ENCODE measurements at places on chromosomes 12 and 14. TPM values are rescaled to one million over a fixed set of nuclear protein-coding genes. Genes with fewer than 3 reads are reported as not detected.
A peak's percentile ranks its signal among the peaks of the same experiment; 100 is the strongest.

- no peak for DNase-seq
Observed at GRCh38 chr14:86766469-86766868, 1226.5 kb downstream of the GALC start.

The GNB3 gene
- 1.6 TPM for total RNA-seq

DNA sequence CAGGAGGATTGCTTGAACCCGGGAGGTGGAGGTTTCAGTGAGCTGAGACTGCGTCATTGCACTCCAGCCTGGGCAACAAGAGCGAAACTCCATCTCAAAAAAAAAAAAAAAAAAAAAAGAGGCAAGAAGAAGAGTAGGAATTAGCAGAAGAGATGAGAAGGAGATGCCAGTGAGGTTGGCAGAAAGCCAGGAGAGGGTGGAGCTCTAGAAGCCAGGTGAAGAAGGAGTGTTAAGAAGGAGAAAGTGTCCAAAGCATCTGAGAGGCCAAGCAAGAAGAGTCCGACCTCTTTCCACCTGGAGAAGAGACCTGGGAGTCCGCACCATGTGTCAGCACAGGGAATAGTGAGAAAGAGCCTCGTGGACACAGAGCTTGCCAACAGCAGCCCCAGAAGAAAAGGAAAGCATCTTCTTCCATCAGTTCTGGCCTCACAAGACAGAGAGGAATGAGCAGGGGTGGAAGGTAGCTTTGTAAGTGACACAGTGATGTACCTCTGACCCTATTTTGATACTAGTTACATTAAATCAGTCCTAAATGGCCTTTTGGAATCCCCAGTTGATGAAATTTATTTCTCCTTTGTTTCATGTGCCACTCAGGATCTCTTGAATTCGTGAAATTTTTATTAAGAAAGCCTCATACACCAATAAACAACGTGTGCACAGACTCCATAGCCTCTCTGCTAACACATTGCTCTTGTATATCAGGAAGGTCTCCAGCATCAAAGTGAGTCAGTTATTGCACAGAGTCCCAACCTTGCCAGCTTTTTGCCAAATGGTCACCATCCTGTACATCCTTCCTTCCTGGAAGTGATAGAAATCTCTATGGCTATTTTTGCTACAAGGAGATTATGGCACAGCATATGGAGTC, 70.6 kb downstream of the SAMD4A start:
- DNase-seq, result peak; percentile 32

The C12orf50 gene
- not detected for total RNA-seq

The CLEC1A gene
- 5.7 TPM for total RNA-seq

DNA sequence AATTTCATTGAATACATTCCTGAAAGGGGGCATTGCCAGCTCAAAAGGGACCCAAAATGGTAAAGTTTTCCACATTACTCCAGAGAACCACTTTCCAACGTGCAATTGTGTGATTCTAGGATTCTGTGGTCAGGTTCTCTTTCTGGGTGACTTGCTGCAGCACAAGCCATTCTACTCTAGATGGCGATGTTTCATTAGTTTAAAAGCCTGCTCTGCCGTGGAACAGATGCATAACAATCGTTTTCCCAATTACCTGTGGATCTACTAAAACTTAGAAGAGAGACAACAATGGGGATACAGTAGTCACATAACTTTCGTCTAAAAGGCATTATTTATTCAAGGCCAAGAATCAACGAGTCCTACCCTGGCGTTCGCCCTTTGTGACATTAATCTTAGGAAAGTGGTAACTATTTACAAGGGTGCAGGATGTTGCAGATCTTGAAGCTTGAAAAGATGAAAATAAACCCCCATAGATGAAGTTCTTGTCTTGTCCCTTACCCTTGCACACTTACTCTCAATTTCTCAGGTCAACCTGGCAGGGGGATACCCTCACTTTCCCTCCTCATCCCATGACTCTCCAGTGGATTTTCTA, 400.9 kb downstream of the SNAPC1 start:
- peak; percentile 13 for DNase-seq

- no peak for DNase-seq
Observed at GRCh38 chr12:72270961-72271360, 1.2 kb upstream of the TRHDE start.

The GARIN6 gene
- total RNA-seq, result not detected

The PRR4 gene
- total RNA-seq, result 8.1 TPM

DNA sequence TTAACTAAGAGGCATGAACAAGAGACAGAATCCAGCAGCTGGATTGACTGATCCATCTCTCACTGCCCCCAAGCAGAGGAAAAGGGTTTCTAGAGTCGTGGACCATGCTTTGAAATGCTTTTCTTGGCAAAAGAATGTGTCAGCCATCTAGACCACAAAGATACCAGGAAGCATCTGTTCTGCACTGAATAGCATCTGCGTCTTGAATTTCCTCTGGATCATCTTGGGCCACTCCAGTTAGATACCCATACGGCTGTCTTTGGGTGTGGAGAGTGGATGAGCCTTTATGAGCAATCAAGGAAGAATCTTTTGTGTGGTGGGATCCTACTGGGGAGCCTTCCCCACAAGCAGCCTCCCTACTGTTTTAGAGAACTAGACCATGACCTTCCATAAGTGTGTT, 16.0 kb upstream of the RFX4 start:
- DNase-seq, result no peak
